Mesendoderm (in vitro differentiated cells): ENCODE measurements at places on chromosomes 16 and 17.
A peak's percentile ranks its signal among the peaks of the same experiment; 100 is the strongest.

GRCh38 chr17:73800893-73801292 is 156.6 kb upstream of the SDK2 start:
- DNase-seq: no peak

- DNase-seq: no peak
Measured at GRCh38 chr17:1039123-1039507, 42.2 kb downstream of the TIMM22 start.

DNA sequence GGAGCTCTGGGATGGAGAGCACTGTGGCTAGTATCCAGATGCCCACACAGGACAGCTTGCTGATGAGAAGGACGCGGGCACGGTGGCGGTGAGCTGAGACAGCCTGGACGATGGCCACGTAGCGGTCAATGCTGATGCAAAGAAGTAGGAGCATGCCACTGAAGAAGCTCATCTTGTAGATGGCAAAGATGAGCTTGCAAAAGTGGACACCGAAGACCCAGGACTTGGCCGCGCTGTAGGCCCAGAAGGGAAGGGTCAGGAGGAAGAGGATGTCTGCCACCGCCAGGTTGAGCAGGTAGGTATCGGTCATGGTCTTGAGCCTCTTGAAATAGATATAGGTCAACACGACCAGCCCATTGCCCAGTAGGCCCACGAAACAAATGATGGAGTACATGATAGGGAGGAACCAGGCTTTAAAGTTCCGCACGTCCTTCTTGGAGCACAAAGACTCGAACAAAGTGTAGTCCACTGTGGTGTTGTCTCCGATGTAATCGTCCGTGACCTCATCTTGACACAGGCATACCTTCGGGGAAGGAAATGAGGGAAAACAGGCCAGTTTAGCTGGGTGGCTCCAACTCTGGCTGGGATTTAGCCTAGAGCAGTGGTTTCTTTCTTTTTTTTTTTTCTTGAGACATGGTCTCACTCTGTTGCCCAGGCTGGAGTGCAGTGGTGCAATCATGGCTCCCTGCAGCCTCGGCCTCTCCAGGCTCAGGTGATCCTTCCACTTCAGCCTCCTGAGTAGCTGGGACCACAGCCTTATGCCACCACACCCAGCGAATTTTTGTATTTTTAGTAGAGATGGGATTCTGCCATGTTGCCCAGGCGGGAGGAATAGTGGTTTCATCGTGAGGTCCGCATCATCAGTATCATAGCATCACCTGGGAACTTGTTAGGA is 9.7 kb downstream of the CCR7 start:
- DNase-seq: no peak

- DNase-seq: no peak
Measured at GRCh38 chr17:50095626-50096037, 481 bp downstream of the PDK2 start.

GRCh38 chr17:59829217-59830006 is 63.3 kb downstream of the TUBD1 start:
- peak; percentile 86 for DNase-seq

- no peak for DNase-seq
Measured at GRCh38 chr17:15469260-15469659, 1.8 kb upstream of the CDRT4 start.

DNA sequence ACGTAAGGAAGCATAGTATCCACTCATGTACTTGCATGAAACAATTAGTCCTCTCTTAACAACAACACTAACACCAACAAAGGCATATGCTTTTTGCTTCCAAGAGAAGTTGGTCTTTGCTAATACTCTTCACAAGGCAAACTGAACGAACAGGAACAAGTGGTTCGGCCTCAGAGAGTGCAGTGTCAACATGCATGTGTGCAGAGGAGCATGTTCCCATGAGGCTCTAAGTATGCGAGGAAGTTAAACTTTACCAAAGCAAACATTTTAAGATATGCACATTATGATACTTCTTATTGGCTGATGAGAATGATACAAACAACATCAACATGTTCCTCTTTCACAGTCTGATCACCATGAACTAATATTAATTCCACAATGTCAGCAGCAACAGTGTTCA is 285.3 kb upstream of the IRX5 start:
- no peak for DNase-seq

- no peak for DNase-seq
Measured at GRCh38 chr17:74430385-74430705, 1.5 kb upstream of the GPRC5C start.

DNA sequence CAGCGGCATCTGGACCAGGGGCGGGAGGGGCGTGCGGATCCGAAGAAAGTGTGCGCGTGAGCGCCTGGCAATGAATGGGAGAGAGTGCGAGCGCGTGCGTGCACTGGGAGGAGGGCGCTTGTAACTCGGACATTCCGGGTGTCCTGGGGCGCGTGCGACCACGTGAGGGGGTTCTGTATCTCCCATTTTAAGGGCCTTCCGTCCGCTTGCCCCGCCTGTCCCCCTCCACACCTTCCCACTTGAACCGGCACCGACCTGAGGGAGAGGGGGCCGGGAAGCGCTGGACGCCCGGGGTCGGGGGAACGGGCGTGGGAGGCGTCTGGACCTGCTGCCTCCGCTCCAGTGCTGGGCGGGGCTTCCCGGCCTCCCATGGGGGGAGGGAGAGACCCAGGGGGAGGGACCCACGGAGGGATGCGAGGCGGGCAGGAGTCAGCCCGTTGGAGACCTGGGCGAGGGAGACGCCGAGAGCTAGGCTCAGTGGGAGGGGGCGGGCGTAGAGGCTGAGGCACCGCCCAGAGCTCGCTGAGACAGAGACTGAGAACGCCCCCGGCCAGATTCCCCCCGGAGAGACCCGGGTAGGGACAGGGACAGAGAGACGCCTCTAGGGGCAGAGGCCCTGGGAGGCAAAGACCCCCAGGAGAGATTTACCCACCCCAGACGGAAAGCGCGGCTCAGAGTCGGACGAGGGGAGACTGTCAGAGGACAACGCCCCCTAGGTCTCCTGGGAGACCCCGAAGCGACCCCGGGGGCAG is at the start of gene KREMEN2:
Gene KREMEN2, plus strand, starts transcription at position 553 of the 752 bp plus-strand sequence. CDS start 246 bp downstream, outside the sequence.
- DNase-seq: peak; percentile 90

DNA sequence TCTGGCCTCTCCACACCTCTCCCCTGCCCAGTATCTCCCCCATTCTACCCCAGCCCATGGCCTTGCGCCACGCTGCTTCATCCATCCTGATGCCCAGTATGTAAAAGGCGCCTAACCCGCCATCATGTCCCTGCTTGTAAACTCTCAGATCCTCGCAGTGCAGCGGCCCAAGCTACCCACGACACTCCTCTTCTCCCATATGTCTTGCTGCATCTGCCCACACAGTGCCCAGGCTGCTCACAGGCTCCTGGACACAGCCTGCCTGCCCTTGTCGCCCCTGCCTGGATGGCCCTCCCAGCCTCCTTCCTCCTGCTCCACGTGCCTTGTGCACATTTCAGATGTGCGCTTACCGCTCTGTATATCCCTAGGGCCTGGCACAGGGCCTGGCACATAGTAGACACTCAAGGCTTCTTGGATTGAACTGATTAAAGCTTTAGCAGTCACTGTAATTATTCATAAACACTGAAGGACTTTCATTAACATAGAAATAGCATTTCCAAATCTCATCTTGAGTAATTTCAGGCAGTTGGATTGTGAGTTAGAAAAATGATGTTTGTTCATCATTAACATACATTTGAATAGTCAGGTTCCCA is 129.1 kb downstream of the CLEC16A start:
- DNase-seq: no peak

DNA sequence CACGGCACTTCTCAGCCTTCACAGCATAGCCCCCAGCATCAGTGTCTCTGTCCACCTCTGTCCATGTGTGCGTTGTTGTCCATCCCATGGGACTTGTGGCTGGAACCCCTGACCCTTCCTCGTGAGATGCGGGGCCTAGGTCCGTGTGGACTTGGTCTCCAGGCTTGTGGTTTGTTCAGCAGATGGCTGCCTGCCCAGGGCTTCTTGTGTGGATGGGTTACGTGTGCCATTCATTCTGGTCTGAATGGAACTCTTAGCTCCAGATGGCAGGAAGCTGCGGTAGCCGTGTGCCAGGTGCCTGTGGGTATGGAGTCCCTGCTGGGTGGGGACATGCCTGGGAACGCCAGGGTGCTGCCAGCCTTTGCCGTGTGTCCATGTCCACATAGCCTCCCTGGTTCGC is 31.7 kb upstream of the NUDT16L1 start:
- DNase-seq: no peak

- DNase-seq: no peak
Measured at GRCh38 chr16:78749745-78750268, 650.4 kb downstream of the WWOX start.

GRCh38 chr17:1716912-1717695 is 6.9 kb upstream of the TLCD2 start:
- peak; percentile 100 for DNase-seq

DNA sequence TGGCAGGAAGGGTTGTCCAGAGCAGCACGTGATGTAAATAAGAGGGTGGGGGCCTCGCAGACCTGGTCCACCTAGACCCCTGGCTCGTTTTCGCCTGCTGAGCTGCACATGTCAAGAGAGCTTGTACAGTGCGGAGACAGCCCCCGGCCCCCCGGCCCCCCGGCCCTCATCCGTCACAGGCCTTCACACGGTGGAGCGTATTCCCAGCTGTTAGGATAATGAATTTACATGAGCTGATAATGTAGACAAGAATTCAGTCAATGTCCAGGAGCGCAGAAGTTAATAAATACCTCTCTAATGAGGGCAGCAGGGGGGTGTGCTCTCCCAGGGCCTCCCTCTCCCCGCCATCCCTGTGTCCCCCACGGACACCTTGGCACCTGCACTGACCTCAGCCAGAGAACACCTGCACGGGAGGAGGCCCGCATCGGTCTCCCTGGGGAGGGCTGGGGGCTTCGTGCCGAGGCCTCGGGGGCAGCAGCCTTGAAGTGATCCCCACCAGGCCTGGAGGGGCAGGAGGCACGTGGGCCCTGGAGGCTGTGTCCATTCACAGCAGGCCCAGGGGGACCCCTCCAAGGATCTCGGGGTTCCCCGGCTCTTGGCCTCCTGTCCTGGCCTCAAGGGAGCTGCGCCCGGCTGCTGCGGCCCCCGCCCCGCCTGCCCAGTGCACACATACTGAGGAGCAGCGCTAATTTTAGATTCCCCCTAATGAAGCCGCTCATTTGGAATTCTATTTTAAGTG is 14.6 kb downstream of the GSE1 start:
- no peak for DNase-seq

DNA sequence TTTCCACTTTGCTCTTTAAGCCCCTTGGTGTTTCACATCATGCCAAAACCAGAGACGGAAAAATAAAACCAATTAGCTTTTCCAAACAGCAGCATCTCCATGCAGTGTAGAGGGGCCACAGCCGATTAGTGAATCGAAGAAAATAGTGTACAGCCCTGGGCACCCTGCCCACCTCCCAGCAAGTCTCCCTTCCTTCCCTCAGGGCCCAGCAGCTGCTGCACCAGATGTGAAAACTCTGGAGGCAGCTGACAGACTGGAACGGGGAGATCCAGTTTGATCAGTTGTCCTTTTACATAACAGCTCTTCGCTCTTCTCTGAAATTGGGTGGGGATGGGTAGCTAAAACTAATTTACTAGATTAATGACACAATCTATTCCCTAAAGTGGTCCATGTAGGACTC is 19.3 kb downstream of the TMEM11 start:
- DNase-seq: no peak

DNA sequence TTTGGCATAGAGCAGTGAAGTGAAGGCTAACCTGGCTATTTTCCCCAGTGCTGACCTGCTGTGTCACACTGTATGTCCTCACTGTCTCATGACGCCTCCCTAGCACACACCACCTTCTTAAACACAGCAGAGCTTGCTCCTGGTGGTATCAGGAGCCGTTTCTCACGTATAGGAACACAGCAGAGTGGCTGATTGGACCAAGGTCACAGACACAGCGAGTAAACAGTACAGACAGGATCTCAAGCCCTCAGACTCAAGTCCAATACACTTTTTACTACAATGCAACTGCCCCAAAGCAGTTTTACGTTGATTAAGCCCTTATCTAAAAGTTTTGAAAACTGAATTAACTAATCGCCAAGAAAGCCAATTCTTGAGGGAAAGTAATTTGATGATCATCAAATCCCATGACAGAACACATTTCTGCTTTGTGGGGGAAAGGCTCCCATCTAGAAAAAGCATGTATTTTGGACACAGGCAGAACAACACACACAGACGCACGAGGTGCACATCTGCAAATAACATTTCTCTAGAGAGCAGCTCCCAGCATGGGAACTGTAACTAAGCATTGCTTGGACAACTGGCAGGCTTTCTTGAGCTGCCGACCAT is 15.2 kb downstream of the ARHGAP17 start:
- DNase-seq: peak; percentile 42

- peak; percentile 69 for DNase-seq
Measured at GRCh38 chr16:84548508-84548907, 44.0 kb upstream of the MEAK7 start.

DNA sequence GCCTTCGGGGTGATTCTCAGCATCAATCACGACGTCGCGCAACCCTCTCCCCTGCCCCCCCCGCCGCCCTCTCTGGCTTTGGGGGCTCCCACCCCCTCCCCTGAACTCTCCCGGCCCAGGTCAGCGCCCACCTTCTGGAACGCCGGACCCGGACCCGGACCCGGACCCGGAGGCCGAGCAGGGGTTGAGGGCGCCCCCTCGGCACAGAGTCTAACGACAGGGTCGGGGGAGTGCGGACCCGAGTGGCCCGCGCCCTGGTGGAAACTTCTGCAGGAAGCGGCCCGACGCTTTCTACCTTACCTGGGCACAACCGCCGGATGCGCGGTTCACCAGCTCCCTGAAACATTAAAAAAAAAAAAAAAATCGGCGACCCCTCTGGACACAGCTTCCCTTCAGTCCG is 16.2 kb downstream of the SALL1 start:
- DNase-seq: peak; percentile 32

DNA sequence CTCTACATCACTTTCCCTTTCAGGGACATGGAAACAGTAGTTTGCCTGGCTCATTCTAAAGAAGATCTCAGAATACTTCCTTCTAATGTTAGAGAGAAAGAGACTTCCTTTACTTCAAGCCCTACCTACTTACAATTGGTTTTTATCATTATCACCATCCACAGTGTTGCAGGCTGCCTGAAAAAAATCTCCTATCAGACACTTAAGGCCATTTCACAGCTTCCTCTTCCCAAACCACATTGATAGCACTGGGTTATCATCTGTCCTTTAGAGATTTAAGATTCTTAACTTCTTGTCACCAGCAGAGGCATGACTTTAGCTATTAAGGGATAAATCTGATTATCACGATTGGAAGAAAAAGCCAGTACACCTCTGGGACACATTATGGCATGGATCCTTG is 178.5 kb upstream of the TBX2 start:
- peak; percentile 90 for DNase-seq

DNA sequence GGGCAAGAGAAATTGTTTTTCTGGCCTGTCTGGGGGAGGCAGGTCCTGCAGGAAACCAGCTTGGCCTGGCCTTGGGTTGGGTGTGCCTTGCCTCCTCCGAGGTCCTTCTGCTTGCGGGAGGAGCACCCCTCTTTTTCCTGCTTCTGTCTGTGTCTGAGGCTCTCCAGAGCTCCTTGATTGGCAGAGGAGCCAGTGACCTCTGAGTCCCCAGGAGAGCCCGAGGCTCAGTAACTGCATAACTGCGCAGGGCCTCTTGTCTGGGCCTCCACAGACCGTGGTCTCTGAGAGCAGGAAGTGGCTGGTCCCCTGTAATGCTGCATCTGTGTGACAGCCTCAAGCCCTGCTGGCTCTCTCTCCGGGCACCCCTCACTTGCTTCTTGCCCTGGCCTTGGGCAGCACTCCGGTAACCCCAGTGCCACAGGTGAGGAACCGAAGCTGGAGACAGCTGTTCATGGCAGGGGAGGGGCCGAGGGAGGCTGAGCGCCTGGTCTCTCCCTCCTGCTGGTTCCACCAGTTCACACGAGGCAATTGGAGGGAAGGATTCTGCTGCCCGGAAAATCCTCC is 1.6 kb downstream of the CAPN15 start:
- no peak for DNase-seq

GRCh38 chr16:1993731-1994131 is 4.0 kb downstream of the SYNGR3 start:
- DNase-seq: no peak
